ENCODE measurements at places on chromosomes 12 and 14.

DNA sequence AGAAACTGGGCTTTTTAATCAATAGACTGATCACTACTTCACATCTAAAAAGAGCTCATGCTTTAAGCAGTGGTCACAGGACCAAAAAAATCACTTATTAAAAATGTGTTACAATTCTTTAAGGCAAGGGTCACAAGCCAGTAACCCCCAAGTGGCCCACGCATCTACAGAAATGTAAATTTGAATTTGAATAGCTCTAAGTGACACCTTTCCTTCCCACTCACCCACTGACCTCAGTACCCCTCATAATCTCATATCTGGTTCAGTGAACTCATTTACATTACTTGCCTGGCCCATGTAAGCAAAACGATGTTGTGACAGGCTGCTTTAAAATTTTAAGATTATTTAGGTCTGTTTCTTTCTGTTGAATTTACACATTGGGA lies 27.4 kb downstream of the NELL2 start:
- no peak for DNase-seq

- no peak for DNase-seq
These were observed 291.9 kb upstream of the RTL1 start for GRCh38 chr14:101195309-101195901.

- DNase-seq: no peak
These were observed 1.8 kb upstream of the TUBA1B start for GRCh38 chr12:49133014-49133413.

DNA sequence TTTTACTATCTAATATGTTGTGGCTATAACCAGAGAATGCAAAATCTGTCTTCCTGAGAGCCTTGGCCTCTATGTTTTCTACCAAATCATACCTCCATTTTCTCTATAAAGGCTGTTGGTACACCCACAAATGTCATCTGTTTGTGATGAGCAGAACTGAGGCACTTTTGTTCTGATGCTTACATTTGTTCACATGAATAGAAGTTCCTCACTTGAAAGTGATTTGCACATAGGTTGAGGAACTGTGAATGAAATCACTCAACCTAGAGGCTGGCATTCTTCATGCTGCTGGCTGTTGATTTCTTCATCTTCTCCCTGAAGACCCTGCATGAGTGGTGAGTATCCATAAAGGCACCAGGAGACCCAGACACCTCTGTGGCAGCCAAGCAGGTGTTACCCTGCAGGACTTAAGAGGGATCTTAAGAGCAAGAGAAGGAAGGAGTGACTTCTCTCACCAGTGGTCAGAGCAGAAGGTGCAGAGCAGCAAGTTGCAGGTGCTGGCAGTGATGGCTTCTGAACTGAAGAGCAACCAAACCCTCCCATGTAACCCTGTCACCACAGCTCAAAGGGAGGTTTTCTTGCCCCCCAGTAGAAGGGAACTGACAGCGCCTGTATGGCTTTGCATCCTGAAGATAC lies 110.3 kb downstream of the HMGA2 start:
- DNase-seq: no peak

DNA sequence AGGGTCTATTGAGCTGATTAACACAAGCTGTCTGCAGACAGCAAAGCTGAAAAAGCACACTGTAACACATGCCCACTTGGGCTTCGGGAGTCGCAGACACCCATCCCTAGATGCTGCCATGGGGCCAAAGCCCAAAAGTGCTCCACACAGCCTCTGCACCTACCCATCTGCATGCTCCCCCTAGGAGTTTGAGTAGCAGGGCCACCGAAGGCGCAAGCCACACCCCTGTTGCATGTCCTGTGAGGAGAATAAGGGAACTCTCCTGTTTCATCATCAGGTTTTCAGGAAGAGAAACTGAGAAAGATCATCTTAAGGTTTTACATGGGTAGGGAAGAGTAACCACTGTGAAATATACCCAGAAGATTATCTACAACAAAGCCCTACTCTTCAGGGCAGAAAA lies 5.6 kb upstream of the ST8SIA1 start:
- peak; percentile 19 for DNase-seq

GRCh38 chr12:68269779-68270178 lies 16.4 kb upstream of the IL22 start:
- DNase-seq: no peak

GRCh38 chr14:92974541-92975345 lies 51.8 kb downstream of the CHGA start:
- no peak for DNase-seq

- peak; percentile 64 for DNase-seq
These were observed 26.2 kb downstream of the PLXNC1 start for GRCh38 chr12:94174576-94174975.

- no peak for DNase-seq
These were observed 21.0 kb downstream of the FBRSL1 start for GRCh38 chr12:132510746-132511477.

Data from CD4-positive, alpha-beta T cell treated with Interferon gamma for 1 hour (primary cell).